Activated T-cell treated with anti-CD3 and anti-CD28 coated beads, Interleukin-2, amount 50 U/mL, for 4 hours (primary cell): ENCODE measurements at places on chromosomes 16 and 17. TPM values are rescaled to one million over a fixed set of nuclear protein-coding genes. Genes with fewer than 3 reads are reported as not detected.

- no peak for DNase-seq
Observed at GRCh38 chr16:56603589-56603988, 4.8 kb upstream of the MT2A start.

- DNase-seq, result no peak
Observed at GRCh38 chr16:52465711-52466267, 81.2 kb downstream of the TOX3 start.

- DNase-seq, result no peak
Observed at GRCh38 chr16:7338826-7339225, 6.2 kb downstream of the RBFOX1 start.

DNA sequence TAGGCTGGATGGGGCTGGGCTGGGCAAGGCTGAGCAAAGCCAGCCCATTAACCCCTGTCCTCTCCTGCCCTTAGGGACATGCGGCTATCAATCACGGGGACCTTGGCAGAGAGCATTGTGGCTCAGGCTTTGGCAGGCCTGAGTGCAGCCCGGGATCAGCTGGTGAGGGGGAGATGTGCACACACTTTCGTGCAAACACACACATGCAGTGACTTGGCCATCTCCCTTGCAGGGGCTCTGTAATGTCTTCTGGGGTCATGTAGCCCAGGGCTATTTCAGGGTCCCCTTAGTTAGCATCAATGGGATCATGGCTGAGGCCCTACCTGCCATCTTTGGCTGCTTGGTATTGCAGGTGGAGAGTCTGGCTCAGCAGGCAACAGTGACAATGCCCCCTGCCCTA is 6.9 kb downstream of the CARMIL2 start:
- DNase-seq, result no peak

DNA sequence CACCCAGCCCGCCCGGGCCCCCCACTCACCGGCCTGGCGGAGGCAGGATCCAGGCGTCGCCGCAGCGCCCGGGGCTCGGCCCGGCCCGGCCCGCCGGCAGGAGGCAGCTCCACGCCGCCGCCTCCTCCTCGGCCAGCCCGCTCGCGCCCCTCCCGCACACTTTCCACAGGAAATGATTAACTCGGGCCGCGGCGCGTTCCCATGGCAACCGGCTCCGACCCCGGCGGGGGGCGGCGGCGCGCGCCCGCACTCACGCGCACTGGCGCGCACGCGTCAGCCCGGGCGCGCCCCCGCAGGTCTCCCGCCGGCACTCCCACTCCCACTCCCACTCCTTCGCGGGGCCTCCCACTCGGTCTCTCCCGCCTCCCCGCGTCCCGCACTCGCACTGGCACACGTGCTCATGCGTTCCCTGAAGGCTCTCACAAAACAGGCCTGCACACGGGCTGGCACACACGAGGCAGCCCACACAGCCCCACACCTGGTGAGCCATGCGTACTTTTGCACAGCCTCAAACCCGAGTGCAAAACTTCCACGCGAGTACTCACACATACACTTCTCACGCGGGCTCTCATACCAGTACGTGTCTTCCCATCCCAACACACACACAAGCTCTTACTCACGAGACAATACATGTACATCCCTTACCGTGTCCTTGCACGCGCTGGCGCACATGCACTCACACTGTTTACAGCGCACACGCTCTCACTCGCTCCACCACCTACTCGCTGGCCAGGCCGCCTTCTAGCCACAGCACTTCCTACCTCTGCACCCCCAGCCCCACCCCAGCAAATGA is at the start of gene KIFC3:
Gene KIFC3 (minus strand): TSS at position 151 of the 793 bp plus-strand sequence. CDS start 4,248 bp downstream, outside the sequence.
- DNase-seq, result peak; percentile 71

DNA sequence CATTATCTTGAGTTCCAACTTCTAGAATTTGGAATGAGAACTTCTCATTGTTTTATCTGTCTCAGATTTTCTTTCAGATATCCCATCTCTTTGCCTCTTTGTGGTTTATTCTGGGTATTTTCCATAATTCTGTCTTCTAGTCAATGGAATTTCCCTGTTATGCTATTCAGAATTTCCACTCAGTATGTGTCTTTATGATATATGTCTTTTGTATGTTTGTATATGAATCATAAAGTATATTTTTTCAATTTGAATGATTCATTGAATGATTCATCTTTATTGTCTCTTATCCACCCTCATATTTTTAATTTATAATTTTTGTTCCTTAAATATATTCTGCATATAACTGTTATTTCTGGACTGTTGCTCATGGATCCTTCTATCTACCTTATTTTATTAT is 729.7 kb upstream of the GOT2 start:
- no peak for DNase-seq

DNA sequence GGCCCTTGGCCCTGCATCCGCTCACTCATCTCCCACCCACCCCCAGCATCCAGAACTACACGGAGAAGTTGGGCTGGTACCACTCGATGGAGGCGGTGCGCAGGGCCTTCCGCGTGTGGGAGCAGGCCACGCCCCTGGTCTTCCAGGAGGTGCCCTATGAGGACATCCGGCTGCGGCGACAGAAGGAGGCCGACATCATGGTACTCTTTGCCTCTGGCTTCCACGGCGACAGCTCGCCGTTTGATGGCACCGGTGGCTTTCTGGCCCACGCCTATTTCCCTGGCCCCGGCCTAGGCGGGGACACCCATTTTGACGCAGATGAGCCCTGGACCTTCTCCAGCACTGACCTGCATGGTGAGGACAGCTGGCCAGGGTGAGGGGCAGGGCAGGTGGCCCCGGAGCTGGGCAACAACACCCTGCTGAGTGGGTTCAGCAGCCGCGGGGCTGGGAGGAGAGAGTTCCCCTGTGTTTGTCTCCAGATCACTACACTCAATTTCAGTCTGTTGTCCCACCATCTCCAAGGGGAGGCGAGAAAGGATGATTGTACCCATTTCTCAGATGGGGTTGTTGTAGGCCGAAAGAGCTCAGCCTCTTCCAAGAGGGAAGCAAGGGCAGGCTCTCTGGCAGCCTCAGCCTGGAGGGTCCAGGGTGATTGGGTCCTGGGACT is 14.4 kb downstream of the MMP15 start:
- no peak for DNase-seq

Gene TOM1L1
- total RNA-seq, result 0.51 TPM

Gene CTF1
- 0.28 TPM for total RNA-seq

DNA sequence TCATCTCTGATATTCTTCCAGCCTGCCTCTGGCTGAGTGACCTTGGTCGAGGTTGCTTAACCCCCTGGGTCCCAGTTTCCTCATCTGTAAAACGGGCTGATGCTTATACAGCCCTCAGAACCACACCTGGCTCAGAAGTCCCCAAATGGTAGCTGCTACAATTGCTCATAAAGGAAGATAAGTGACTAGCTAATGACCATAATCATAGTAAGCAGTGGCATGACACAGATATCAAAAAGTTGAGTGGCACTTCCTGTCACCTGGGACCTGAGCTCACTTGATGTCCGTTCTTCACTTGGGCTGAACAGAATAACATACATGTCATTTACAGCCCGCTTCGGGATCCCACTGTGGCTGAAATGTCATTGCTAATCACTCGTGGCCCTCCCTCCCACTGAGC is 1.8 kb downstream of the MGRN1 start:
- DNase-seq, result no peak

Gene RETREG3
- total RNA-seq, result 27.2 TPM

GRCh38 chr17:44269535-44270240 is 1.8 kb upstream of the SLC4A1 start:
- DNase-seq, result no peak

DNA sequence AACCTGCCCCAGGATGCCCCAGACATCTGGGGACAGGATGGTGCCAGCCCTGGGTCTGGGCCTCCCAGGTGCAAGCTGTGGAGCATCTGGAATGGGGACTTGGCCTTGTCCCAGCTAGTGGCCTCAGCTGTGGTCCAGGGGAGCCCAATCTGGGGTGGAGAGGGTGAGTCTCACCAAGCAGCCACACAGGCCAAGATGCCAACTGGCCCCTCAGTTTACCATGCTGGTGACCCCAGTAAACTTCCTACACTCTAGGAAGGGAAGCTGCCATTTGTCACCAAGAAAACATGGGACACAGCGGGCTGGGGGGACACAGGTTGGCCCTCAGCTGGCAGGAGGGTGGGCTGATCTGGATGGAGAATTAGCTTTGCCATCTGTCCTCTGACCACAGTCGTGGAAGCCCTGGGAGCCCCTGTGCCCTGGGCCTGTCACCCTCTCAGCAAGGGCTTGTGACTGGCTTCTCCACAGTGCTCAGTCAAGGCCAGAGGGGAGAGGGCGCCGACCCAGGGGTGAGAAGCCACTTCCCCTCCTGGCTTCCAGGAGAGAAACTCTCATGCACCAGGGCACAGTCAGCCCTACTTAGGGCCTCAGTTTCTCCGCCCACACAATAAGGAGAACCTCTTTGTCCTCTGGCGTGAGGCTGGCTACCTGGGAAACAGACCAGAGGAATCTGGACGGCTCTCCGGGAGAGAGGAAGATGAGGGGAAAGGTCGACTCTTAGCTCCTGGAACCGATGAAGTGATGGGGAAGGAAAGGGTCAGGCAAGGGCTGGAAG is 126.4 kb upstream of the SMURF2 start:
- DNase-seq, result no peak

- DNase-seq, result no peak
Observed at GRCh38 chr16:17224879-17225281, 245.9 kb downstream of the XYLT1 start.

GRCh38 chr17:20059728-20060188 is 50.6 kb downstream of the SPECC1 start:
- no peak for DNase-seq

DNA sequence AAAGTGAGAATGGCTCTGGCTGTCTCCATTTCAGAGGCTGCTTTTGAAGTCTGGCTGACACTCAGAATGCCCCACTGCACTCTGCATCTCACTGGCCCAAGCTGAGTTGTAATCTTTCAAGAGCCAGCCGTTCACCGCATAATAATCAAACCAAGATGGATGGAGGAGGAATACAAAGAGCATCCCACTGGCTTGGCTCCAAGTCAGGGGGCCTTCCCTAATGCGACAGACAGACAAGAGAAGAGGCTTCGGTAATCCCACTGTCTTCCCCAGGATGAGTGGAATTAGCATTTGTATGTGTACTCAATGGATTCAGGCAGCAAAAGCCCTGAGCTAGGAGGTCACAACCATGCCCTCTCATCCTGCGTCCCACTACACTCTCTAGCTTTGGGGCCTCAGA is 68.0 kb downstream of the CBLN1 start:
- DNase-seq, result no peak

Gene NPIPB9
- total RNA-seq, result 1.8 TPM

- no peak for DNase-seq
Observed at GRCh38 chr17:70878879-70879278, 709.5 kb downstream of the KCNJ2 start.

GRCh38 chr17:51493206-51493605 is 232.9 kb downstream of the UTP18 start:
- no peak for DNase-seq

GRCh38 chr17:3762922-3763776 is 37.8 kb downstream of the ITGAE start:
- DNase-seq, result no peak

DNA sequence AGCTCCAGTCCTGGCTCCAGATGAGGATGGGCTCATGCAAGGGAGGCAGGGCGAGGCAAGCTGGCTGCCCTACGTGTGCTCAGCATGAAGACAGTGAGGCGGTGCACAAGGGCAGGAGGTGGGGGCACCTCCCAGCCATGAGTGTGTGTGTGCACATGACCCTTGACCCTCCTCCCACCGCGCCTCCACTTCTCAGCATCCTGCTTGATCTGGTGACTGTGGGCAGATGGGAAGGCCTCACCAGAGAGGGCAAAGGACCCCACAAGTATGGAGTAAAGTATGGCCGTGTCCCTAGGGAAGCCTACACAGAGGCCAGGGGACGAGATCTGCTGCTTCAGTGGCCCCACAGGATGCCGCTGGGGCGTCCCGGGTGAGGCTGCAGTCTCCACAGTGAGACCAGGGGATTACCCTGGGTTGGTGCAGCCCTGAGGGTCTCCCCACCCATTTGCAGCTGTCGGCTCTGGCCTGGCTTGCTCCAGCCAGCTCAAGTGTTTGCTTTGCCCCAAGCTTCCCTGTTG is 7.9 kb upstream of the RNF222 start:
- no peak for DNase-seq

DNA sequence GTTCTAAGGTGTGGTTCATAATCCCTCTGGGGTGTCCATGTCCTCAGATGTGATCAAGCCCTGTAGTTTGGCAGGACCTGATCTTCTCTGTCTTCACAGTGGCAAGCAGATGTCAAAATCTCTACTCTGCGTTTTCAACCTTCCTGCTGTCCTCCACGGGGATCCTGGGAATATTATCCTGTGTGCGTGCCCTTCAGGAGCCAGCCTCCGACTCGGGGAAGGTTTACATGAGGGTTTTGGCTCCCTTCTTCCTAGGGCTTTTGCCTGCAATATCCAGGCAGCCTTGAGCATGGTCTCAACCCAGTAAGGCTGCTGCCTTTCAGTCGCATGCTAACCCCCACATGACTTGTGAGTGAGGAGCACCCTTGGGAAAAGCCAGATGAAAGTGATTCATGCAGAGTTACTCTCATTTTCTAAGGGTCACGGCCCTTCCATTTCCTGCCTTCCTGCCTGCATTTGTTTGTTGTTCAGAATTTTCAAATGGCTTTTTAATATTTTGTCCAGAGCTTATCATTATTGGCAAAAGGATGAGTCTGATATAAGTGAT is 202.2 kb upstream of the CHMP6 start:
- peak; percentile 23 for DNase-seq

DNA sequence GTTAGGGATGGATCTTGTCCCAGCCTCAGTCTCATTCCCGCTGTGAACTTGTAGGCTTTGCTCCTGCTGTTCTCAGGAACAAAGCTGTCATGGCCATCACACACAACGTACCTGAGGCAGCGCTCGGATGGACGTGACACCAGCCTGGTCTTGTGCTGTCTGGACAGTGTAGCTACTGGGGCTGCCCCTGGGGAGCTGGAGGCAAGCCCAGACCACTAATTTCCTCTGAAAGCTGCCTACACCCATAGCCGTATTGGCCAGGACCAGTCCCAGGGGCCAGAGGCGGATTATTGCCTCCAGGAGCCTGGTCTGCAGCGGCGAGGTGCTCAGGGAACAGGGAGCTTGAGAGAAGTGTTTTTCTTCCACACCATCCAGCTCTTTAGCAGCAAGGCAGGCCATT is 11.7 kb downstream of the ZNHIT3 start:
- no peak for DNase-seq

DNA sequence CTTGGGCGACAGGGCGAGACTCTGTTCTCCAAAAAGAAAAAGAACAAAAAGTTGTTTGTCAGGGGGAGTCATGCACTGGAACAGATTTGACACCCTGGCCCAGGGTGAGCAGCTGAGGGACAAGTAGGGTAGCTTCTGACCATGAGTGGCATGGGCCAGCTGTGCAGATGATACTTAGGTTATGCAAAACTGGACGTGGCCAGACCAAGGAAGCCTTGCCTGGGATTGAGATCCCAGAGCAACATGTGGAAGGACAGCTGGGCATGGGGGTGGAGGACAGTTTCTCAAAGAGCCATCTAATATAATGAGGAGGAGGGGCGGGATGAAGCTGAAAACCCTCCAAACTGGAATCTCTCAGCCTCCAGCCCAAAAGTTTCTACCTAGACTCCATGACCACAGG is 19.6 kb upstream of the SLC35B1 start:
- no peak for DNase-seq

Gene ADAD2
- not detected for total RNA-seq

Gene FN3K
- 0.79 TPM for total RNA-seq

Gene ADAP2
- 1.1 TPM for total RNA-seq
